T-helper 2 cell (primary cell): ENCODE measurements at places on chromosomes 3 and 15.
A peak's percentile ranks its signal among the peaks of the same experiment; 100 is the strongest.

GRCh38 chr15:67196222-67196621 lies 58.2 kb downstream of the AAGAB start:
- no peak for DNase-seq

DNA sequence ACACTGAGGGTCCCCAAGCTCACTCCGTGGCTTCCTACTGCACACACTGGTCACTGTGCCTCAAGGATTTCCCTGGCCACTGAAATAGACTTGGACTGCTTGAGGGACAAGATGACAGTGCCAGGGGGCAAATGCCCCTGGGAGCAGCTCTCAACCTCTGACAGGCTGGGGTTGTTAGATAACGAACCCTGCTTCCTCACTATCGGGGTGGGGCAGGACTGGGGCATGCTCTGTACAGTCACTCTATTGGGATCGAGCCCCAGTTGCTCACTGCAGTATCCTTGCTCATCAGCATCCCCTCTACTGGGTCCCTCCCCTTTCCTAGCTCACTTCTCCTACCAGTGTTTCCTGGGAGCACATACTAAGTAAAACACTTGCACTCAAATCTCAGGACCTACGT lies 610.8 kb downstream of the NTRK3 start:
- DNase-seq: no peak

GRCh38 chr15:96330064-96330449 lies 443 bp upstream of the NR2F2 start:
- no peak for DNase-seq

DNA sequence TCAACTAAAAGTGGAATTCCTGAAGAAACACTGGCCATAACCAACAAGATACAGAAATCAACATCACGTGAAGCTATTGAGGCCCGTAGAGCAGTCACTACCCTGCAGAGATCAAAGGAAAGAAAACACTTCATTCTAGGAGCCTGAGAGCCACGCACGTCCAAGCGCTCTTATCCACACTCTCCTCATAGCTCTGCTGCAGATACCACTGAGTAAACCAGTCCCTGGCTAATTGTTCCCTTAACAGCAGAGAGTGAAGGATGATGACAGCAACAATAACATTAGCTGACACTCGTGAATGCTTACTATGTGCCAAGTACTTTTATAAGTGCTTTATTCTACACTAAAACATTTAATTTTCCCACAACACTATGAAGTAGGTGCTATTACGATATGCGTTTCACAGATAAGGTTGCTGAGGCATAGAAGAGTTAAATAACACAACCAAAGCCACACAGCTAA lies 271.0 kb upstream of the GADL1 start:
- no peak for DNase-seq

DNA sequence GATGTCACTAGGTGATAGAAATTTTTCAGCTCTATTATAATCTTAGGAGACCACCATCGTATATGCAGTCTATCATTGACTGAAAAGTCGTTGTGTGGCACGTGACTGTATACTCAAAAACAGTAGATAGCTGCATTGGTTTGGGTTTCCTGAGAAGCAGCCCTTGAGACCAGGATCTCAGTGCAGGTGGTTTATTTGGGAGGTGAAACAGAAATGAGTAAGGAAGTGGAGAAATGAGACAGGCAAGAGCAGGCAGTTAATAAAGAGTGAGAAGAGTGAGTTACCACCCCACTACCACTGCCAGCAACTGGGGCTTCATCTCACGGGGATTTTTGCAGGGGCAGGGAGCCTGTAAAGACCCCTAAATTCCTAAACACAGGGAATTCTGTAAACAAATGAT lies 221.0 kb downstream of the SHQ1 start:
- no peak for DNase-seq

DNA sequence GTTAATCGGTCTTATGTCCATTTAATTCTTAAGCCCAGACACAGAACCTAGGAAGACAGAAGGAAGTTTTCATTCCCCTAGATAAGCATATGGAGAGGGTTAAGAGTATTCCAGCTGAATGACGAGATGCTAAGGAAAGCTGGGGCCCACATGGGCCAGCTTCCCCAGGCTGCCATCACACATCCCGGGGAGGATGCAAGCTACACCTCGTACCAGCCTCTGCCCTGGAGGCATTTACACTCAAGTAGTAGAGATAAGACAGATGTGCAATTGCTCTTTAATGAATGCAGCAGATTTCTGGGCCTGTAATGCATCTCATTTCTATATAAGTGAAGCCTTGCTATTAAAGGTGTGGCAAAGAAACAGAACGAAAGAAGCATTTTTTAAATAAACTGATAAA lies 144.5 kb downstream of the MEX3B start:
- no peak for DNase-seq

DNA sequence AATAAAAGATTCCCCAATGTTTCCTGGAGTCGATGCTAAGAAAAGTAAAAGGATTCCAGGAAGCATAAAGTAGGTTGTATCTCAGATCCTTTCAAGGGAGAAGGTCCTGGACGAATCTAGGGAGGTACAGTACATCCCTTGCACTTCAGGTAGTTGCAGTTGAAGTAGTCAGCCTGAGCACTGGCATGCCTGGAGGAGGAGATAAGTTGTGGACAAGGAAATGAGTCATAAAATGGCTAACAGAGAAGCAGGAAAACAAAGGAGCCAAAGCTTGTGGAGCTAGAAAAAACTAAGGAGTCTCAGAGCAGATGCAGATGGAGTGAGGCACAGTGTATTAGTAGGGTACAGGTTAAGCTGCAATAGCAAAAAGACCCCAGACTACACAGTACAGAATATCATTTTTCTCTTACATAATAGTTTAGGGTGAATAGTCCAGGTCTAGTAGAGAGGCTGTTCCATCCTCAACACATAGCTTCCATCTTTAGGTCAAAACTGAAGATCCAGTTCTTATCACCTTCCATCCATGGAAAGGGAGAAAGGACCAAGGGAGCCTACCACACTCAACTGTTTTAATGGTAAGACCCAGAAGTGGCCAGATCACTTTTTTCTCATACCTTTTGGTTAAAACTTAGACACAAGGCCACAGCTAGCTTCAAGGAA lies 41.3 kb downstream of the COL6A5 start:
- no peak for DNase-seq

DNA sequence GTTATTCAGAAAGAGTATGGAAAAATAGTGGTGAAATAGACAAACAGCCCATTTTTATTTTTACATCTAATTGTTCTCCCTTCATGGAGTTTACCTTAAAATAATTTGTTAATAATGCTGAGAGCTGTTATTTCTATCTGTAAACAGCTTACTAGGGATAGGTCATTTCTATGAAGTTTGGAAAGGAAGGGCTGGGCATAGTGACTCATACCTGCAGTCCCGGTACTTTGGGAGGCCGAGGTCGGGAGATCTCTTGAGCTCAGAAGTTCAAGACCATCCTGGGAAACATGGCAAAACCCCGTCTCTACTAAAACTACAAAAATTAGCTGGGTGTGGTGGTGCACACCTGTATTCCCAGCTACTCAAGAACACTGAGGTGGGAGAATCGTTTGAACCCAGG lies 624.3 kb upstream of the LMCD1 start:
- DNase-seq: no peak

DNA sequence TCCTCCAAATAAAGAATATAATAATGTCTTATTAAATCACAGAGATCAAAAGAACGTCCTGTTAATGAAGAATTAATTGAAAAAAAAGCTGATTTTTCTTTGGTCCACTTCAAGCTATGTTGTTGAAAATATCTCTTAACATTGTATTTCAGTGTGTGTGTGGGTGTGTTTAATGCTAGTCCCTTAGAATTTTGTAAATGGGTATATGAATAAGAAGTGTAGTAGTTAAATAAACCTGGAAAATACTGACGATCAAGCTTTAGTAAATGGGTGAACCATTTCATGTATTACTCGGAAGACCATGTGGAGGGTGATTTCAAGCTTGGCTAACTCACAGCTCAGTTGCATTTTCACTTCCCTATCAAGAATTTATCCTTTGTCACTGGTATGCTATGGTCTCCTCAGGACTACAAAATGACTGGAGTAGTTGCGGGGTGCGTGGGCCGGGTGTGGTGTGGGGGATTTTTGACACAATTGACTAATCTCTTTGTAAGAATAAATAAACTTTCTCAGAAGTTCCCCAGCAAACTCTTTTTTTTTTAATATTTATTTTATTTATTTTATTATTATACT lies 586.4 kb downstream of the GRM7 start:
- no peak for DNase-seq

DNA sequence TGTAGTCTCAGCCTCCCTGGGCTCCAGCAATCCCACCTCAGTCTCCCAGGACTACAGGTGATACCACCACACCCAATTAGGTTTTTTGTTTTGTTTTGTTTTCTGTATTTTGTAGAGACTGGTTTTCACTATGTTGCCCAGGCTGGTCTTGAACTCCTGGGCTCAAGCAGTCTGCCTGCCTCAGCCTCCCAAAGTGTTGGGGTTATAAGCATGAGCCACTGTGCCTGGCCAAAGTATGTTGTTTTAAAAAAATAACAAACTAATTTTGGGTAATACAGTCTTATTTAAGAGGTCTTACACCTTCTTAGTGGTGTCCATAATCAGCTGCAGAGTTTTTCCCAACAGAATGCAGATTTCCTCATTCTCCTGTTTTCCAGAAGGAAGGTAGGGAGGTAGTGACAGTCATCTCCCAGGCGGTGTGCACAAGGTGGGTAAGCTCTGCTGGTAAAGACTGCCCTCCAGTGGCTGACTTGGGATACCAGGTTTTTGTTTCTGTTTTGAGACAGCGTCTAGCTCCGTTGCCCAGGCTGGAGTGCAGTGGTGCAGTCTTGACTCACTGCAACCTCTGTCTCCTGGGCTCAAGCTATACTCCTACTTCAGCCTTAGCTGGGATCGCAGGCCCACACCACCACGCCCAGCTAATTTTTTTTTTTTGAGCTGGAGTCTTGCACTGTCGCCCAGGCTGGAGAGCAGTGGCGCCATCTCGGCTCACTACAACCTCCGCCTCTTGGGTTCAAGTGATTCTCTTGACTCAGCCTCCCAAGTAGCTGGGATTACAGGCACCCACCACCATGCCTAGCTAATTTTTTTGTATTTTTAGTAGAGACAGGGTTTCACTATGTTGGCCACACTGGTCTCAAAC lies 58.4 kb downstream of the MAP6D1 start:
- DNase-seq: peak; percentile 13

GRCh38 chr3:135172191-135172869 lies 377.3 kb downstream of the EPHB1 start:
- DNase-seq: no peak

DNA sequence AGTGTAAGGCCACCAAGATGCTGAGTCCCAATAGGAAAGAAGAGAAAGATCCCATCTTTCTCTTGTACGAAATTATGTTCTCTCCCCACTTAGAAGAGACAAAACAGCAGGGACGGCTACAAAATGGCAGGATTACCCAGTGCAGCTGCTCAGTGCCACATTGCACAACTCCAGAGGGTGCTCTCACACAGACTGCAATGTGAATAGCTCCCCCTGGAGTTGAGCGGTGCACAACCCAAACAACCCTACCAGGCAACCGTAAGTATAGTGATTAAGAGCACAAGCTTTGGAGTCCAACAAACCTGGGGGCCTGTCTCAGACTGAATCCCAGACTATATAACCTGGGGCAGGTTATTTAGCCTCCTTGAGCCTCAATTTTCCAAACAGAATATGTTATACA lies 3.1 kb upstream of the BHLHE40 start:
- DNase-seq: no peak

- DNase-seq: no peak
Measured at GRCh38 chr3:149215515-149215914, 6.1 kb downstream of the CP start.

DNA sequence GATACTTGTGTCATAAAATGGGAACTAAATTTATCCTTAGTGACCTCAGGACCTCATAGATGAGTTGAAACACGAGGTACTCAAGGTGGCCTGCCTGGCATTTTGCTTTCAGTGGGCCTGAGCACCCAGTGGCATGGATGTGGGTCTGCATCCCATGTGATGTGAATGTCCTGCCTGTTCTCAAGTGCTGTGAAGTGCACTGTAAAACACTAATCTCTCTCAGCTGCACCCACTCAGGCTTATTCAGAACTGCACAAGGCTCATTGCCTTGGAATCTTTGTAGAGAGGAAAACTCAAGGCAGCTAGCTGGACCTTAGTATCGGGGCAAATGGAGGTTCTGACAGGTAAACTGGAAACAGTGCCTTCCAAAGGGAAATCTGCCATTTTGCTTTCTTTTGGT lies 767.0 kb downstream of the TUSC7 start:
- no peak for DNase-seq
